NCI-H748 treated with DMSO at 0.1 percent for 48 hours (cell line): ENCODE measurements at places on chromosomes 2 and 18.
A peak's percentile ranks its signal among the peaks of the same experiment; 100 is the strongest.

DNA sequence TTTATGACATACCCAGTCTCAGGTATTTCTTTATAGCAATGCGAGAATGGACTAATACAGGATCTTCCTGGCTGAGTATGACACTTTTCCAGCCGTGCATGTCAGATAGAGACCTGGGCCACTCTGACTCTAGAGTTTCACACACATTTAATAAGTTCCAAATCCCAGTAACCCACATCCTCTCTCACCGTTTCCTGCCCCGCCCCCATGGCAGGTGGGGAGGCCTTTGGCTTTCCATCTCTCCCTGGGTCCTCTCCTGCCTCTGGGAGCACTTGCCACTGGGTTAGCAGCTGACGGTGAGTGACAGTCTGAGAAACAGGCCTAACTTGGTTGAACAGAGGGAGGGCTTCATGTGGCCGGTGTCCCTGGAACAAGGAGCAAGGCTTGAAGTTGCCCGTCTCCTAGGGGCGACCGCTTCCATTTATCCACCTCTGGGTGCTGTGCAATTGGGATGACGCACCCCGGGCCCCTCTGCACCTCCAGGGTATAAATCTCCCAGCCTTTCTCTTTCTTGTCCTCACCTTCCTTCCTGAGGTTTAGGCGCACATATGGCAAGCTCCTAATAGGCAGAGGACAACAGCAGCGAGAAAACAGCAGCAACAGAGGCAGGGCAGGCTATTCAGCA, 152.7 kb upstream of the HDAC4 start:
- no peak for DNase-seq

- no peak for DNase-seq
These were observed 32.3 kb downstream of the SCTR start for GRCh38 chr2:119491776-119492525.

DNA sequence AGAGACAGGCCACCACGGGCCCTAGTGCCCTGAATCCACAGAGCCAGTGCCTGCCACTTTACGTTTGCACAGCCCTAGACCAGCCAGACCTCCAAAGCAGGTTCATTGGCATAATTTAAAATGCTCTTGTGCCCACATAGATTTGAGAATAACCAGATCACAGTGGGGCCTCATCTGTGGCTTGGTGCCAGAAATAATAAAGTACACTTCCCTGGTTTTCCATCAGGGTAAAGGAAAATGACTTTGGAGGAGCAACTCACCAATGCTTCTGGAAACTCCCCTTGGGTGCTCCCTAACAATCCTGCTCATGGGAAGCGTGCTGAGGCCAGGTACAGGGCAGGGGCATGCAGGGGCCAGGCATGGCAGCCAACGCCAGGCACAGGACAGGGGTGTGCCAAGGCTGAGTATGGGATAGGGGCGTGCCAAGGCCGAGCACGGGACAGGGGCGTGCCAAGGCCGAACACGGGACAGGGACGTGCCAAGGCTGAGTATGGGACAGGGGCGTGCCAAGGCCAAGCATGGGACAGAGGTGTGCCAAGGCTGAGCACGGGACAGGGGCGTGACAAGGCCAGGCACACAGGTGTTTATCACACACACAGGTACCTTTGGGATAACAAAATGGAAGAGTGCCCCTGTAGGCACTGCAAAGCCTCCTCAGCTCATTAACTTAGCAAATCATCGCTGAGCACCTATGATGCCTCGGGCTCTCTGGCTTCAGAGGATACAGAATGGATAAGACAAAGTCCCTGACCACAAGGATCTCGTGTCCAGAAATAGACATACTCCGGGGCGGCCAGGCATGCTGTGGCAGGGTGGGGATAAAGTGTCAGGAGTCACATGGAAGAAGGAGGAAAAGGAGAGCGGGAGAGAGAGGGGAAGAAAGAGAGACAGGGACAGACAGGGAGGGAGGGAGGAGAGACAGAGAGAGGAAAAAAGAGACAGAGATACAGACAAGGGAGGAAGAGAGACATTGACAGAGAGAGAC, 334.7 kb downstream of the EIPR1 start:
- no peak for DNase-seq

DNA sequence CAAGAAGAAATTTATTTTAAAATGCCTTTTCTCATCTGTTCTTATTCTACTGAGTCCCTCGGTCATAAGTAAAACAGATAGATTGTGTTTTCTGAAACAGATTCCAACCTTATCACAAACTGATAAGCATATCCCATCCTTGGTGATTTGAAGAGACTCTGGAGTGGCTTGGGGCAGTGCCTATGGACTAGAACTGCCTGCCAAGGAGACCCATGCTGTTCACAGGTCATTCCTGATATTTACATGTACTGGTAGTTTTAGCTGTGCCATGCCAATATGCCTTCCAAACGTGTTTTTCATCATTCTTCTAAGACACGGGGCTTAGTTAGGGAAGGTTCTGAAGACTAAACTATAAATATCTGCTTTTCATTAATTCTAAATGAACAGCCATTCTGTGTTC, 11.4 kb upstream of the COL6A3 start:
- DNase-seq = no peak

GRCh38 chr2:128625963-128626759, 307.5 kb upstream of the HS6ST1 start:
- DNase-seq = no peak

DNA sequence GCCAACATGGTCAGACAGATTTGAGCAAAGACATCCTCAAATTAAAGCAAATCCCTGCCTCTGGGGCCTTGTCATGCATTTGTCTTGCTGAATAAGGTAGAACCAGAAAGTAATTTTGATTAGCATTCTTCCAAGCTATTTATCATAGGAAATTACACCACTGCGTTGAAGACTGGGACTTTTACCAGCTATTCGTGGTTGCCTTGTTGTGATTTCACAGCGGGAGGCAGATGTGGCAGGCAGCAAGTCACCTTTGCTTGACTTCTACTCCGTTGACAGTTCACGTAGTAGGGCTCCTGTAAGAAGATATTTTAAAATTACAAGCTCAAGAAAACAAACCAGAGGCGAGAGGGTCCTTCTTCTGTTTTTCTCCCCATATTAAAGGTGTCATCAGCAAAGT, 80.6 kb downstream of the EN1 start:
- no peak for DNase-seq

- DNase-seq = no peak
These were observed 7.0 kb downstream of the HJURP start for GRCh38 chr2:233847248-233847898.

DNA sequence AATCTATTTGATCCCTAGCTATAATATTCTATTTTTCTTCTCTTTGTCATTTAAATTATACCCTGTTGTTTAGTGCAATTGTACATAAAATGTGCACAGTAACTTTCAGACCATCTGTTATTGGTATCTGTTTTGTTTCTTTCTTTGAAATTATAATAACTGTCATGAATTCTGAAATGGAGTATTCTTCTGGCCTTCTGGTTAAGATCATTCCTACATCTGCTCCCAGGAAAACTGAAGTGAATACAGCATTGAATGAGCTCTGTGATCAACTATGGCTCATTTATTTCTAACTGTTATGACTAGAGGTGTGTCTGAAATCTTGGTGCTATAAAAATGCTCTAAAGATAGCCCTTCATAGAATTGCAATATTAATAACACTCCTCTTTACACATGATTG, 788.4 kb upstream of the TMEFF2 start:
- no peak for DNase-seq

- DNase-seq = no peak
These were observed 13.8 kb downstream of the MROH2A start for GRCh38 chr2:233791883-233792329.

GRCh38 chr2:24490181-24490689, 819 bp upstream of the NCOA1 start:
- peak; percentile 8 for DNase-seq
